Activated CD4-positive, CD25-positive, alpha-beta regulatory T cell treated with anti-CD3 and anti-CD28 coated beads, Interleukin-2, amount 50 U/mL, for 72 hours (primary cell): ENCODE measurements at places on chromosomes 4 and X.

DNA sequence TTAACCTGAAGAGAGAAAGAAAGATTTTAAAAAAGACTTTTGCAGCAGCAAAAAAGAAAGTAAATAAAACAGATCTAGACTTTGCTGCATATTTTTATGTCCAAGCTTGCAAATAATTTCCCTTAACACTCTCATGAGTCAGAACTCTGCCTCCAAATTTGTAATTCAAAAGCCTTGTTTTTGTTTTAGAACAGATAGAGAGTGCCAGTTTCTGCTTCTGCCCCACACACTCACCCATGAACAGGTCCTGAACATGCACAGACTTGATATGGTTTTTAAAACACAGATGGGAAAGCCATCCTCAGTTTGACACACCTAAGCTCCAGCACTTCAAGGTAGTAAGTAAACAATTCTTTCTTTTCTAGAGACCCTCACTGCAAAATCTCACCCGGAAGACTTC lies 39.7 kb upstream of the VCX3B start:
- DNase-seq: no peak

DNA sequence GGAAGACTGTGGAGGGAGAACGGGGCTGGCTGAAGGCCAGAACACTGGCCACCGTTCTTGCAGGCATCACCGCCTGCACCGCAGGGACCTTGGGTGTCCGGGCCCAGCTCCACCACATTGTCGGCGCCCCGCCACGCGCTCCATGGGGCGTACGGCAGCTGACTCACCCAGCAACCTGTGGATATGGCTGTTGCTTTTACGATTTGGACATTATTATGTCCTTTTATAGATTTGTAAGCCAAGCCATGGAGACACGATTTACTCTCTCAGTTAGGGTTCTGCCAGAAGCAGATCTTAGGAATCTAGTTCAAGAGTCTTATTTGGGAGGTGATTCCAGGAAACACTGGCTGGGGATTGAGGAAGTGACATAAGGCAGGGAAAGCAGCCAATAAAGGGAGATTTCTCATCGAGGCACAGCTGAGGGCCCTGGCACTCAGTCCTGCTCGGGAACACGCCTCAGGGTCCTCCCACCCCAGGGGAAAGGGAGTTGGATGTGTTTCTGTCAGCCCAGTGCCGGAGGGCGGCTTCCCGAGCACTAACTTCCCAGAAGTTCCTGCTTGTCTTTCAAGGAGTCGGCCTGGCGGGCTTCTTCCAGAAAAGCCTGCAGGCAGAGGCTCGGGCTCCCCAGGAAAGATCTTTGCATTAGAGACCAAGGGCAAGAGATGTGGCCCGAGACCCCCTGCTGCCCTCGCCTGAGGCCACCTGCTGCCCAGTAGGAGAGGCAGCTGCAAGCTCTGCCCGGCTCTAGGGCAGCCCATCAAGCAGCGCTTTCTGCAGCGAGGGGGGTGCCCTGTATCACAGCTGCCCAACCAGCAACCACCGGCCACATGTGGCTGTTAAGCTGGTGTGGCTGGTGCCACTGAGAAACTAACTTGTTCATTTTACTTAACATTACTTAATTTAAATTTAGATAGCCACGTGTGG lies 52.9 kb downstream of the CRMP1 start:
- no peak for DNase-seq

GRCh38 chrX:47311932-47312774 lies 58.2 kb upstream of the ZNF157 start:
- no peak for DNase-seq

DNA sequence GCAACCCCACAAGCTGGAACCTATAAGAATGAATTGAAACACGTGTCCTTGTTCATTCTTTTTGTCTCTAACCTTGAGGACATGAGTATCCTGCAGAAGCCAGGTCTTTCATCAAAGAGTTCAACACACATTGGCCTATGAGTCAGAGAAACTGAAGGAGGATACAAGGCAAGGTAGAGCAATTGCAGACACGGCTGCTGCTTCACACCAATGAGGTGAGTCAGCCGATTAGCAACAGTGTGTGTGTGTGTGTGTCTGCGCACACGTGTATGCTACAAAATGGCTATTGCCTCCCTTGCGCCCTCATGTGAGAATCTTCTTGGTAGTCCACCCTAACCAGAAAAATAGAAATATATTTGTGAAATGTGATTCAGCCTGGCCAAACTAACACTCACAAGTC lies 1477.7 kb upstream of the IGFBP7 start:
- DNase-seq: no peak

GRCh38 chr4:142091691-142092182 lies 455.4 kb downstream of the IL15 start:
- no peak for DNase-seq

DNA sequence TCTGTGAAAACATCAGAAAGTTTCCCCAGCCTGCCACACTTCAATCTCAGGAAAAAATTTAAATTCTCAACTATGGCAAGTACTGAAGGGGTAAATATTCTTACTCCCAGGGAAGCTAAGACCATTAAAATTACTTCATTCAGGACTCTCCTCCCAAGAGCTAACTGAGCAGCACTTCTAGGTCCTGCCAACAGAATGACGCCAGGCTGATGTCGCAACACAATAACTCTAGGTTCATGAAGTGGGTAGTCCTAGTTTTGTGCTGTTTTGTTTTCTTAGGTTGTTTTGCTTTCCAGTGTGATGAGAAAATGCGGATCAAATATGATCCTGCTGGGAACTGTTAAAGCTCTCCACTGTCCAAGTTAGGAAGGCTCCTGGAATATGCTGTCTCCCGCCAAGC lies 180.0 kb downstream of the NKX6-1 start:
- no peak for DNase-seq

DNA sequence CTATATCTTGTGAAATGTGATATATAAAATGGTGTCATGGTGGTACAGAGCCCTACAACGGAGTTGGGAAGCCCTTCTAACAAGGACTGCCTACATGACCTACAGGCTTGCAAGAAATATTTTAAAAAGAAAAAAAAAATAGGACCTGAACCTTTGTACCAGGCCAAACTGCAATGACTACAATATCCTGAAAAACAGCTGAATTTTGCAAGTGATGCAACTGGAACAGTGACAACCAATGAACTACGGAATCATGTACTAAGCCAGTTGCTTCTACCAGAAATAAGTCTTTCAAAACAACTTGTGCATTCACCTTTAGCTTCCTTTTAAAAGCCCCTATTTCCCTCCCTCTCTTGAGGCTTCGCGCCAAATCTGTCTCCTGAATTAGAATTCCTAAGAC lies 58.4 kb downstream of the PDGFC start:
- DNase-seq: no peak

DNA sequence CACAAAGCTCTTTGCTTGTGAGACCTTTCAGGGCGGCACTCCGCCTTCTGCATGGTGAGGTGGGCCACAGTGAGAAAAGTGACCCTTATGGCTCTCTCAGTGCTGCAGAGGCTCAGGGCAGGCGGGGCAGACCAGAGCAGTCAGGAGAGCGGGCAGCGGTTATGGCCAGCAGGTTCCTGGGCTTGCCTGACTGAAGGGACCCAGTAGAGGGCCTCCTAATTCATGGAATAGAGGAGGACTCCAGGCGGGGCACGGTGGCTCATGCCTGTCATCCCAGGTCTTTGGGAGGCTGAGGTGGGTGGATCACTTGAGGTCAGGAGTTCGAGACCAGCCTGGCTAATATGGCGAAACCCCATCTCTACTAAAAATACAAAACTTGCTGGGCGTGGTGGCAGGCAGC lies 91.4 kb downstream of the CLNK start:
- no peak for DNase-seq

GRCh38 chrX:118724775-118725174 lies 2.6 kb upstream of the IL13RA1 start:
- no peak for DNase-seq

DNA sequence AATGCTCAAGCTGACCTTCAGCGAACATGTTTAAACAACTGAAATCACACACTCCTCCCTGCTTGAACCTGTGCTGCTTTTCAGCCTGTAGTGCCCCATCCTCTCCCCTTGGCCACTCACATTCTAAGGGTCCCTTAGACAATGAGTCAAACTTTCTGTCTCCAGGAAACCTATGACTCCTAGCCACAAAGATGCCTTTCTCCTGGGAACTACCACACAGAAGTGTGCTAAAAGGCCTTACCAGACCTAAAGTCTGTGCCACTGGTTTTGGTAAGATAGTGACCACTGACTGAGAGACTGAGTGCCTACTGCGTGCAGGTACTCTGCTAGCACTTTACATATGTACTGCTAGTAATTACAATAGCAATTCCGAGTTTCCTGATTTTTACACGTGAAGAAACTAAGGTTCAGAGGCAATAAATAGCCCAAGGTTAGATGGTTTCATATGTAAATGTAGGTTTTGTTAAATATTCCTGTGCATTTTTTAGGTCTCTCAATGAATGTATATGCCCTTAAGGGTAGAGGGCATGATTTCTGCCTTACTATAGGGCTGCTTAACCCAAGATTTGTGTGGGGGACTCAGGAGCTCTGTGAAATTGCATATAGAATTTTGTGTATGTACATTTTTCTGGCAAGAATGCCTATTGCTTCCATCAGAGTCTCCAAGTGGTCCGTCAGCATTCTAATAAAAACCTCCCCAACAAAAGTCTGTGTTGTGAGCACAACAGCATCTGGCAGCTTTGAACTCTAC lies 71.1 kb downstream of the NSG1 start:
- no peak for DNase-seq

DNA sequence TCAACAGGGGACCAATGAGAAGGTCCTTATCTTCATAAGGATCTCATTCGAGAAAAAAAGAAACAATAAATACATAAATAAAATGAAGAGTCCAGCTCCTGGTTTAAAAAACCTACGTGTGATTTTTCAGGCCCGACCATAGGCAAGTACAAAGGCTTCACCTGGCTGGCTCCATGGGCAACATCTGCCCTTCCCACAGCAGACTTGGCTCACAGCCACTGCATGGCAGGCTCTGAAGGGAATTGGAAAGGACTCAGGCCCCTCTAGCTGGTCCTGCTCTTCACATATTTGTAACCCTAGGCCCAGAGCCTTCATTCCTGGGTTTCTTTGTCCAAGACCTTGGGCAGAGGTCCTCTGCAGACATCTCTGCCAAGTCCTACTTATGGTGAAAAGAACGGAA lies 228.1 kb downstream of the QDPR start:
- DNase-seq: no peak

GRCh38 chrX:39169976-39170375 lies 368.7 kb downstream of the MID1IP1 start:
- DNase-seq: no peak
